ENCODE measurements at places on chromosomes 6 and 20. TPM values are rescaled to one million over a fixed set of nuclear protein-coding genes. Genes with fewer than 3 reads are reported as not detected.

DNA sequence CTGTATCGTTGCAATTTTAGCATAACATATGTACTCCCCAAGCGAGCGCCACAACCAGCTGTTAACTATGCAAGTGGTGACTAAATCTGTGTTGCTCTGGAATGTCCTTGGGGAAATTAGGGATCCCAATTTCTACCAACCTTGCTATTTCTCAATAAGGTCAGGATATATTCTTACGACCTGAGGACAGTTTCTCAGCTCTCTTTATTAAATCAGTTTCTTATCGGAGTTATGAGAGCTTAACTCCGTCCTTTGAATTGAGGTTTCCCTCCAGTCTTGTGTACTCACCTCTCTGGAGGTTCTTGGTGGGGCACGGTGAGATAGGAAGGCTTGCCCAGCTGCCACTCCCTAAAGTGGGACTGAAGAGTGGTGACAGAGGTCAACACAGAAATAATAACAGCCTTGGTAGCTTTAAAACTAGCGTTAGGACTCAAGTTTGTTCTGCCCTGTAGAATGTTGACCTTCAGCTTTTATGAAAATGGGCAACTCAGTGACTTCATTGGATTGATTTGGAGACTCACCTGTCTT lies 694 bp downstream of the MRPS18B start:
- H3K4me3 ChIP-seq = peak overlapping the region; percentile 92
- peaks cover 38% of the 10 kb centered on the region for H3K36me3 ChIP-seq
- DNase-seq = no peak
- H3K4me1 ChIP-seq = peaks cover 4% of the 10 kb centered on the region
- H3K27me3 ChIP-seq = no peaks in the 10 kb centered on the region

DNA sequence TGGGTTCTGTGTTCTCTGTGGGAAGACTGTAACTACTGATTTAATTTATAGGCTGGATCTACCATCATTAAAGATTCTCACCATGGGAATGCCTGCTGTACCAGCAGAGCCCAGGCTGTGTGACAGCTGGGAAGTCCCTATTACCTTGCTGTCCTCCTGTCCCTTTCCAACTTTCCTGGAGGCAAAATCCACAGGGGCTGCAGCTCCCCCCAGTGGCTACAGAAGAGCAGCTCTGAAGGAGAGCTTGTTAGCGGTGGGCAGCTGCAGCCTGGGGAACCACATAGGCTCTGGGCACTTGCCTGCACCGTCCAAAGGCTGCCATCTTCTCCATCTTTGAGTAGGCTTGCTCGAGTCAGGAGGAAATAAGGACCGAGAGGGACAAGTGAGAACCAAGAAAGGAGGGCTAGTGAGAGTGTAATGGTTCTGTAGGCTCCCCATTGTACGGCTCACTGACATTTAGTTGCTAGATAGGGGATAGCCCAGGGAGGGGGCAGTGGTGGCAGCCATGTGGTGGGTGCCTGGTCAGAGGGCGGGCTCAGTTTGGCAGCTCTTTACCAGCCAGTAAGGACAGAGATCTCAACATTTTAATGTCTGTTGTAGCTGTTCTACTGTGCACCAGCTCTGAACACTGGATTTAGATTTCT lies 155.1 kb upstream of the MLIP start:
- no peak overlapping the region for H3K27ac ChIP-seq
- H3K36me3 ChIP-seq = no peaks in the 10 kb centered on the region
- peak; percentile 88 for DNase-seq

- no peak overlapping the region for H3K4me3 ChIP-seq
- H3K27me3 ChIP-seq = peaks cover 99% of the 10 kb centered on the region
- H3K27ac ChIP-seq = no peak overlapping the region
- peaks cover 5% of the 10 kb centered on the region for H3K36me3 ChIP-seq
Observed at GRCh38 chr6:1622851-1623768, 13.4 kb downstream of the FOXC1 start.

DNA sequence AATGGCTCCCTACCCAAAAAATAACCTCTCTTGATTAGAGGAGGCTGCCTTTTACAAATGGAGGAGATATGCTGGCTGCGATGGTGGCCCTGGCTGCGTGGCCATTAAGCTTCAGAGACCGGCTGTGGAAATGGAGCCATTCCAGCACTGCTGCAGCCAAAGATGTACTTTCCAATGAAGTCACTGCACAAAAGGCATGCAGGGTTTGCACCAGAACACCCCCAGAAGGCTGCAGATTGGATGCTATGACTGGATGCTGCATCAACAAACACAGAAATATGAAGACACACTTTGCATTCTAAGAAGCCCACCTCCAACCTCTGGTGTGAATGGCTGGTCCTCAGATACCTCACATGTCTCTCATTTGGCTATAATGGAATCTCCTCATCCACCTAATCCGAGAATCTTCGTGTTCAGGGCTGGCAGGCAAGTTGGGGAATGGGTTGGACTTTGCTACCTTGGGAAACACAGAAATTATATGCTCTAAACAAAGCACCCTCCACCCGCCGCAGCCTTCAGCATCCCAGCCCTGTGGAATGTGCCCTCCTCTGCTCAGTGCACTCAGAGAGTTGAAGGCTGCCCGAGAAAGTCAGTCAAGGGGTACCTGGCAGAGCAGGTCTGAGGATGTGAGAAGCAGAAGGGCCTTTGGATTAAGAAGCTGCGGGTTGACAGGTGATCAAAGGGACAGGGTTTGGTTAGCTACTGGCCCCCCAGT lies 35.3 kb downstream of the APCDD1L start:
- no peaks in the 10 kb centered on the region for H3K4me1 ChIP-seq
- peak; percentile 9 for DNase-seq
- H3K36me3 ChIP-seq = peaks cover 7% of the 10 kb centered on the region
- no peak overlapping the region for H3K4me3 ChIP-seq
- H3K27me3 ChIP-seq = no peaks in the 10 kb centered on the region

GRCh38 chr6:137258170-137258569 lies 39.0 kb upstream of the IFNGR1 start:
- no peak overlapping the region for H3K4me3 ChIP-seq
- peaks cover 20% of the 10 kb centered on the region for H3K36me3 ChIP-seq
- no peaks in the 10 kb centered on the region for H3K27me3 ChIP-seq
- no peak for DNase-seq
- no peaks in the 10 kb centered on the region for H3K4me1 ChIP-seq

SRXN1 gene
- total RNA-seq = 26.2 TPM

- no peak for DNase-seq
- H3K4me3 ChIP-seq = no peak overlapping the region
- H3K36me3 ChIP-seq = no peaks in the 10 kb centered on the region
- H3K27ac ChIP-seq = no peak overlapping the region
- H3K27me3 ChIP-seq = no peaks in the 10 kb centered on the region
- peaks cover 6% of the 10 kb centered on the region for H3K4me1 ChIP-seq
Observed at GRCh38 chr6:26351544-26351953, 13.4 kb upstream of the BTN3A2 start.

DNA sequence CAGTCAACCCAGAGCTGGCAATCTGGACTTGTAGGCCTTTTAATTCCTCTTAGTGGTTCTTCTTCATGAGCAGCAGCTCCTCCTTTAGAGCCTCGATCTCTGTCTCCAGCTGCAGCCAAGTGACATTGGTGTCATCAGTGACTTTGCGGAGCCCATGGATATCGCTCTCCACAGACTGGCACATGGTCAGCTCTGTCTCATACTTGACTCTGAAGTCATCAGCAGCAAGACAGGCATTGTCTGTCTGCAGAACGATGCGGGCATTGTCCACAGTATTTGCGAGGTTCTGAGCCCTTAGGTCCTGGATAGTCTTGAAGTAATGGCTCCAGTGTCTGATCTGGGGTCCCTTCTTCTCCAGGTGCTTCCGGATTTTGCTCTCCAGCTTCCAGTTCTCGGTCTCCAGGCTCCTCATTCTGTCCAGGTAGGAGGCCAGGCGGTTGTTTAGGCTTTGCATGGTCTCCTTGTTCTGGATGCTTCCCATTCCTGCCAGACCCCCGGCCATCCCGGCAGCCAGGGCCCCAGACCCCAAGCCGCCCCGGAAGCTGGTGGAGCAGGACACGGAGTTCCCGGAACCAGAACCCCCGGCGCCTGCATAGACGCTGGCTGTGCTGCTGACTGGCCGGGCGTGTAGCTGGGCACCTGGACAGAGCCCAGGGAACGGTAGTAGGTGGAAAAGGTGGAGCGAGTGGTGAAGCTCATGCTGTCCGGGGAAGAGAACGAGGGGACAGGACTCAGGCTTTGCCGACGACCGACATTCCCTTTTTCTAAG lies 15.1 kb downstream of the RFPL4B start:
- H3K36me3 ChIP-seq = 0 out of 2 replicates have a peak, but pooled peaks cover 6% of the 10 kb centered on the region
- H3K4me1 ChIP-seq = no peaks in the 10 kb centered on the region
- no peak overlapping the region for H3K4me3 ChIP-seq
- DNase-seq = no peak

DNA sequence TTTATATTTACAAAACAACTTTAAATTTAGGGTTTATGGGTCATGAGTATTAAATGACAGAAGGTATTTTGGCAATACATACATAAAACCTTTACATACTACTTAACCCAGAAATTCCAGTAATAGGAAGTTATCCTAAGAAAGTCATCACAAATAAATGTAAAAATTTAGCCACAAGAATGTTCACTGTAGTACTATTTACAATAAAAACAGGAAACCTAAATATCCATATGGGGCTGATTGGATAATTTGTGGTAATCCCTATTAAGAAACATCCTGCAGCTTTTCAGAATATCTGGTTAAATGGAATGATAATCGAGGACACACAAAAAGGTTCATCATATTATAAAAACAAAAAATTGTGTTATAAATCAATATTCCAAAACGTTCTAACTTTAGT lies 44.4 kb downstream of the TRAM2 start:
- H3K27me3 ChIP-seq = no peaks in the 10 kb centered on the region
- H3K4me1 ChIP-seq = peaks cover 9% of the 10 kb centered on the region
- DNase-seq = no peak
- H3K27ac ChIP-seq = no peak overlapping the region
- peaks cover 18% of the 10 kb centered on the region for H3K36me3 ChIP-seq

- no peak overlapping the region for H3K27ac ChIP-seq
- H3K4me1 ChIP-seq = peaks cover 22% of the 10 kb centered on the region
- DNase-seq = no peak
Observed at GRCh38 chr6:155117256-155117655, 122.1 kb downstream of the TIAM2 start.

DNA sequence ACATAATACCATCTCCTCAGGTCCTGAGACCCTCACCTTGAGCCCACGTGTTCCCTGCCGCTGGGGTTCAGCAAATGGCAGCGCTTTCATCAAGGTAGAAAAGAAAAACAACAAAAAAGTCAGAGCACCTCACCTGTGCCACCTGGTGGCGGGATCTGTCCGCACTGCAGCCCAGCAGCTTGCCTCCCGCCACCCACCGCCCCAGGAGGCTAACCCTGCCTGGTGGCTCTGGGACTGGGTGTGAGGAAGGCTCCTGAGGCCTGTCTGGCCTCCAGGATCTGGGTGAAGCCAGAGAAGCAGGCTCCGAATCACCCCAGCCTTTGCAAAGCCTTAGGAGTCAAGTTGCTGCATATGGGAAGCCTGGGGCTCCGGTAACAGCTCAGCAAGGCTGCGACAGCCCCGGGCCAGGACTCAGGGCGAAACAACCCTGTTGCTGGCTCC lies 270.8 kb downstream of the BMP7 start:
- no peaks in the 10 kb centered on the region for H3K4me1 ChIP-seq
- no peaks in the 10 kb centered on the region for H3K27me3 ChIP-seq
- no peak overlapping the region for H3K27ac ChIP-seq
- no peaks in the 10 kb centered on the region for H3K36me3 ChIP-seq
- H3K4me3 ChIP-seq = no peak overlapping the region

DNA sequence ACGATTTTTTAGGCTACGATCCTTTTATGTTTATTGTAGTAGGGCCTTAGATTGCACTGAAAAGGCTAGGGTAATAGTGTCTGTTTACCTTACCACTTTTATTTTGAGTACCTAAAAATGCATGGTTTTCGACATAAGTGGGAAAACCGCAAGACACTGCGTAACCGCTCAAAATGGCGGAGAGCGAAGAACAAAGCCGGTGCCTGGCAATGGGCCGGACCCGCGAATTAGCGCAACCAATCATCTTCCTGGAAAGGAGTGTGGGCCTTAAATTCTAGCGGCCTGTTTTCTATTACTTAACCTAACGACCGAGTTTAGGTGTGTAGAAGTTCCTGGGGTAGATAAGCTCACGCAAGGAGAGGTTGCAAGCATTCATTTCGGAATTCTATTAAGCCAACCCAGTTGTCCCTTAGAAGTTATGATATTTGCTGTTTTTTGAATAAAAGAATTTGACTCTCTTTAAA lies 118.0 kb downstream of the HFE start:
- H3K4me1 ChIP-seq = peaks cover 2% of the 10 kb centered on the region
- peaks cover 3% of the 10 kb centered on the region for H3K36me3 ChIP-seq
- H3K27me3 ChIP-seq = no peaks in the 10 kb centered on the region
- H3K4me3 ChIP-seq = no peak overlapping the region

DNA sequence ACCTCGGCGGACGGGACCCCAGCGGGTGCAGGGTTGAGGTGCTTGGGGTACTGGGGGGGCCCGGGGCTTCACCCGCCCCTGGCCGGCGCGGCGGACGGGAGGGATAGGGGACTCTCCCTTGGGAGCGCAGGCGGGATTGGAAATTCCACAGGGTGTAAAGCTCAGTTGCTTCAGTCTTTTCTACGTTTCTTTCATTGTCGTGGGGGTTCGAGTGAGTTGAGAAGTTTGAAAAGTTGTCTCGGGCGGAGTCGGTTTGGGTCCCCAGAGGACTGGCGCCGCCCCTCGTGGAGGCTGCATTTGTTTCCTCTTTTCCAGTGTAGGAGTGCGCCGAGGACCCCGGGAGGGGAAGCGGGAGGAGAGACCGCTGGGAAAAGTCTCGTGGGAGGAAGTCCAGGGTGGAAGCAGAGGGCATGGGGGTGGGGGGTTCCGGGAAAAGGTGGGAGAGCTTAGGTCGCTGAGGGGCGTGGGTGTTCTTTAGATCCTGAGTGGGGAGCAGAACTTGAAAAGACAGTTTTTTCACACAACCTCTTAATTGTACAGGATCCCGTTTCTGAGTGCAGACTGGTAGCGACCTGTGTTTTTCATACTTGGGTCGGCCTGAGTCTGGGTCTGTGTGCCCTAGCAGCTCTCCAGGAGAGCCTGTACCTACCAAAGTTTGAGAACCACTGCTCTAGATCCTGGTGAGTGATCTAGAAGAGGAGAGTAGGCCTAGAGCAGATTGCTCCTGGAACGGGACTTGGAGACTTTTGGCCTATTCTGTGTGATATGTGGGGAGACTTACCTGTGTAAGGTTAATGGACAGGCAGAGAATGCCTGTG lies 495 bp downstream of the FAM83B start:
- peak; percentile 45 for DNase-seq

TTBK1 gene
- total RNA-seq = 1.6 TPM

DNA sequence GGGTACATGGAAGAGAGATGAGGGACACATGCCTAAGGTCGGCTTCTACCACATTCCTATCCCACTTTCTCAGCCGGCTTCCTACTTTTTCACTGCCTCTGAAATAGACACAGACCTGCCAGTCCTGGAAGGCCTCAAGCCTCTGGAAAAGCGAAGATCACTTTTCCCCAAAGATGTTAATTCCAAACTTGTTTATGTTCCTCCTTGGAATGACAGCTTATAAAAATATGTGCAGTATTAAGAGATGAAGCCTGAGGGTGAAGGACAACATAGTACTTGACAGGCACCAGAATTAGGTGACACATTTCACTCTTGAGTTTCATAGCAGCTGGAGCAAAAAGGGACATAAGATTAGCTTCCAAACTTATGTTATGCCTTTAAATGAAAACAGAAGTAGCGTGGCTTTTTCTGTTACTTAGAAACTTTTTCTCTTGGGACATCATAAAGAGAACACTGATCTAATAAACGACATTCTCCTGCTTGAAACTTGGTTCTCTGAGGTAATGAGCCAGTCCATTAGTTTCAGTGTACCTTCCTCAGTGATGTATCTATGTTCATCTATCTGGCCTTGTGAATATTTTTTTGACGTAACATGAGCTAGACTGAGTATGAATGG lies 25.3 kb downstream of the FOXO3 start:
- no peak for DNase-seq
- no peaks in the 10 kb centered on the region for H3K27me3 ChIP-seq
- no peaks in the 10 kb centered on the region for H3K36me3 ChIP-seq
- H3K27ac ChIP-seq = no peak overlapping the region
- H3K4me1 ChIP-seq = peaks cover 14% of the 10 kb centered on the region
- H3K4me3 ChIP-seq = no peak overlapping the region

All from H9 (cell line).